Panc1 (cell line): ENCODE measurements at places on chromosomes 4 and X.

GRCh38 chr4:168507178-168507815 lies 10.4 kb downstream of the PALLD start:
- DNase-seq = no peak

GRCh38 chr4:5084911-5085475 lies 33.7 kb downstream of the STK32B start:
- no peak for DNase-seq

- DNase-seq = no peak
Measured at GRCh38 chrX:63506320-63506719, 155.2 kb upstream of the SPIN4 start.

DNA sequence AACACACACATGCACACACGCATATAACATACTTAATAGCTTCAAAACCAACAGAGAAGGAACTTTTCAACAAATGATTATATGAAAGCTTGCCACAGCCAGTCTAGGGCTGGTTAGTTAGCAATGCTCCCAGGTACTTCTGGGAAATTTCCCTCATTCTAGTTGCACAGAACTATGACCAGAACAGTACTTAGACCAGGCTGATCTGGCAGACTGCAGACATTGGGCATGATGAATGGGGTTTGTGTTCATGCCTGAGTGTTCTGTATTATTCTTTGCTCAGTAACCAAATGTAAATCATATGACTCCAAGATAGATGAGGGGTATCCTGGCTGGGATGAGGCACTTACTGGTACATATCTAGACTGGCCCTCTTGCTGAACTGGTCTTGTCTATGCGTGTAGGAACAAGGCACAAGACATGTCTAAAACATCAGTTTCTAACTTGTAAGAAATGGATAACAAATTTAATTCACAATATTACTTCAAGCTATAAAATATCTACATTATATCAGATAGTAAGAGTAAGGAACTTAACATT lies 50.3 kb upstream of the GEMIN8 start:
- DNase-seq = no peak
